ENCODE measurements at places on chromosomes 1 and 21. TPM values are rescaled to one million over a fixed set of nuclear protein-coding genes. Genes with fewer than 3 reads are reported as not detected.

The PRPF38A gene
- total RNA-seq = 6.5 TPM

The YRDC gene
- 5.8 TPM for total RNA-seq

The DISP3 gene
- total RNA-seq = not detected

The KCNK2 gene
- total RNA-seq = 3.8 TPM

The CLDN19 gene
- under 0.01 TPM for total RNA-seq

The CD1D gene
- total RNA-seq = 0.09 TPM

The ZNF326 gene
- total RNA-seq = 5.3 TPM
